Fibroblast of upper back skin (primary cell): ENCODE measurements at places on chromosomes 2 and 18.

GRCh38 chr2:47076586-47077441 lies 78.3 kb downstream of the STPG4 start:
- DNase-seq = peak; percentile 98

GRCh38 chr2:219272995-219273394 lies 6.2 kb upstream of the DNAJB2 start:
- DNase-seq = no peak

DNA sequence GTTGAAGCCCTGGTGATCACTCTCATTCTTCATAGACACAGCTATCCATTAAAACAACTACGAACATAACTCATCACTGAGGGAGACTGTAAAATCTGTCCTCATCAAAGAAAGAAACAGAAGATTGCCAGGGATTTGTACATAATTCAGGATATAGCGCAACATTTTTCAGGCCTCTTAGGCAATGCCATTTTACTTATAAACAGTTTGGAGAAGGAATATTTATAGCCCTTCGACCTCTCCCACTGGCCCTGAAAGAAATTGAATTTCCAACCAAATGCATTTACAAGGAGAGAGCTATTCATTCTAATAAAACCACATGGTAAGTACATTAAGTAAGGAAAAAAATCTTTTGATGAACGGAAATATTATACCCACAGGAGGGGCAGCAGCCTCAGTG lies 295.0 kb downstream of the RAD51AP2 start:
- DNase-seq = peak; percentile 52

DNA sequence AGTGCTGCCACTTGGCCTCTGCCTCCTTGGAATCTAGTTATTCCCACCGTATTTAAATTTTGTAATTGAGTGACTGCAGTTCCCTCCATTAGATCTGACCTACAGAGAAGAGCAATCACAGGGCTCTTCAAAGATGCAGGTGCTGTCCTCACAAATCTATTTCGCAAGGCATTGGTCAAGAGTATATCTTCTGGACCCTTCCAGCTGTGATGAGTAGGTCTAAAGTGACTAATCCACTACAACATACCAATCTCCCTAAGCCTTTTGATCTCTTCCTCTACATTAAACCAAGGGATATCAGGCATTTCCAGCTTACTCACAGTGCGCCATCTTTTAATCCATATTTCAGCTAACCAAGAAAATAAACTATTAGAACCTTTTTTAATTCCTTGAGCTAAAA lies 65.1 kb upstream of the COL3A1 start:
- peak; percentile 54 for DNase-seq

DNA sequence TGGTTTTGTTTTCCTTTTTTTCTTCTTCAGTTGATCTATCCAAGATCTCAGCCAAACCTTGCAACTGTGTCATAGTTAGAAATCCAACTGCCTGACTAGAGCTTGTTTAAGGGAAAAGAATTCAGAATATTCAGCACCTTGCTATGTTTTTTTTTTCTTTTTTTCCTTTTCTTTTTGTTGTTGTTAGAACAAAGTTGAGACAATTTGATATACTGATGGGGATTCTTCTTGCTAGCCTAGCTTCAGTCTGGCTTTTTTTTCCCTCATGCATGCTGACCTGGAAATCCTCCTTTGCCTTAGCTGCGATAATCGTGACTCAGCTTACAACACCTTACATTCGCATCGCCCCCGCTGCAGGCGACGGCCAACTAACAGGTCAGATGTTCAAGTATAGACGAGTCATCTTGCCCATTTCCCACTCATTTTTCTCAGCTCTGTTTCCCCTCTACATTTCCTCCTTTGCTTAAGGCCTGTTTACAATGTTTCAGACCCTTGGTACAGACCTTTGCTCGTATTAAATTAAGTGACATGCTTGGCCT lies 487.2 kb upstream of the RAB12 start:
- peak; percentile 72 for DNase-seq

- no peak for DNase-seq
Observed at GRCh38 chr2:143899987-143900386, 619.9 kb downstream of the ZEB2 start.

DNA sequence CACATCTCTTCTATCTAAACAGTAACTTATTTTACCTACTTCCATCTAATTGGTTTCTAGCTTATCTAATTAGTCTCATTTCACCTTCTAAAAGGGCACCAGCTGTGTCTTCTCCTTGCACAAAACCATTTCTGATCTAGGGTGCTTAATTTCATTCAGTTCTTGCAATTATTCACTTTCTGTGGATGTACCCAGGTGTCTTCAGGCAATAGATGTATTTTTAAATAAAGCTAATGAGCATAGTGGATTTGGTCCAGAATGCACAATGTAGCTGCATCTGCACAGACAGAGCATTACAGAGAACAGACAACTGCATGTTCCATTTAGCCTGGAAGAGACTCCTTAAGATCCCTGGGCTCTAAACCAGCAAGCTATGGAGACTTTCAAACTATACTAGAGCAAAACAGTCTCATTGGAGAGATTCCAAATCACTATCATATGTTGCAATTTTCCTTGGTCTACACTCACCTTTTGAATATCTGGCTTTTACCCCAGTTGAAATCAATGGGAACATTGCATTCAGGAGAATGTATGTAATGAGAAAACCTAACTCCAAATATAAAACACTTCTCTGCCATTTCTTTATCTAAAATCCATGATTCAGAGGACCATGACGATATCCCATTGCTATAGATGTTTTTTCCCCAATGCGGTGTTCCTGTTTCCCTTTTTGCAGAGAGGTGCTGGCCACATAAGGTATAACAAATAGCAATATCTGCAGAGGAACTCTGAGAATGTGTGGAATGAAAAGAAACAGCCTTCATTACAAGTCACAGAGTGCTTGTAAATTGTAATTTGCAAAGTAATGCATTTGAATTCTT lies 3.5 kb upstream of the RFX8 start:
- DNase-seq = peak; percentile 65

GRCh38 chr2:223590964-223591363 lies 11.2 kb downstream of the SCG2 start:
- DNase-seq = peak; percentile 55

DNA sequence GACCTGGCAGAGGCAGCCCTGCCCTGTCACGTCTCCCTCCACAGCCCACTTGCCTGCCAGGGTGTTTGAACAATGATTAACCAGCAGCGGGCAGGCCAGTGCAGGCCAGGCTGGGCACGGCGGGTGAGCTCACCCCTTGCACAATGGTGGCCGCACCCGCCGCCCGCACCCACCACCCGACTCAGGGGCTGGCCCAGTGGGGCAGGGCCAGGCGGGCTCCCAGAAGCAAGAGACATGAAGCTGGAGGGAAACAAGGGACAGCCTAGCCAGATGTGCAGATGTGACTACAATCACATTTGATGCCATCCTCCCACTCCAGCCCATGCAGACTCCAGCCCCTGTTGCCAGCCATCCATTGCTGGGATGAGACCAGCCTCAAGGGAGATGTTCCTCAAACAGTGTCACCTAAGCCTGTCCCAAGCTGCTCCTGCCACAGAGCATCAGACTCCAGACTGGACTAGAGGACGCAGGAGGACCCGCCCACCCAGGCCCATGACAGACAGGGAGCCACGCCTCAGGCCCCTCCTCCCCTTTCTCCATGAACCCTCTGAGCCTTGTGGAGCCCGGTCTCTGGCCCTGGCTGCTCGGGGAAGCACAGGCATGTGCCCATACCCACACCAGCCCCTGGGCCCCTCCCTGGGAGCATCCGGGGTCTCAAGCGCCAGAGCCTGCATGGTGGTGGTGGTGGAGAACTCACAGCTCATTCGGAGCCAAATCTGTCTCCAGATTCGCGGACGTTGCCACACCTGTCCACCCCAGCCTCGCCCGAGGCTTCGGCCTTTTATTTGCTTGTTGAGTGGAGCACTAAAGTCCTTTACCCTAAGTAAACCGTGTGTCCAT lies 45.0 kb downstream of the SDC1 start:
- no peak for DNase-seq

DNA sequence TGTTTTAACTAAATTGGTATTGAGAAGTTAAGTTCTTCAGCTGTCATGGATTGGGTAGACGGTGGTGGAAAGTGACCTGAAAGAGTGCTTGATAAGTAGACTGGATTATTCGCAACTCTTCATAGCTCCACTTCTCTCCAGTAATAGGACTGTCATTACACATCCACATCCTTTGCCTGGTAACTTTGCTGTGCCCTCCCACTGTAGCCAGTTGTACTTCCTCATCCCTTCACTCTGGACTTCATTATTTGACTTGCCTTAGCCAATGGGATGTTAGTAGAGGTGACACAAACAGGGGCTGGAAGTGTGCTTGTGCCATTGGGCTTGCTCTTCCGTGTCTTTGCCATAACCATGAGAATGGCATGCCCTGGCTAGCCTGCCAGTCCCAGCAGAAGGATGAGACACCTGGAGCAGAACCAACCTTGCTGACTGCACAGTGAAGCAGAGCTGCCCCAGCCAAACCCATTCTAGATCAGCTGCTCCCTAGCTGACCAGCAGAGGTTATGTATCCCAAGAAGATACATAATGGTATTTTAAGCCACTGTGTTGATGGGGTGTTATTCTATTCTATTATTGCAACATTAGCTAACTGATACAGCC lies 16.9 kb downstream of the QPCT start:
- no peak for DNase-seq

GRCh38 chr2:156585457-156585856 lies 149.3 kb downstream of the GPD2 start:
- DNase-seq = no peak

GRCh38 chr2:241202681-241203080 lies 14.2 kb downstream of the ANO7 start:
- DNase-seq = no peak

DNA sequence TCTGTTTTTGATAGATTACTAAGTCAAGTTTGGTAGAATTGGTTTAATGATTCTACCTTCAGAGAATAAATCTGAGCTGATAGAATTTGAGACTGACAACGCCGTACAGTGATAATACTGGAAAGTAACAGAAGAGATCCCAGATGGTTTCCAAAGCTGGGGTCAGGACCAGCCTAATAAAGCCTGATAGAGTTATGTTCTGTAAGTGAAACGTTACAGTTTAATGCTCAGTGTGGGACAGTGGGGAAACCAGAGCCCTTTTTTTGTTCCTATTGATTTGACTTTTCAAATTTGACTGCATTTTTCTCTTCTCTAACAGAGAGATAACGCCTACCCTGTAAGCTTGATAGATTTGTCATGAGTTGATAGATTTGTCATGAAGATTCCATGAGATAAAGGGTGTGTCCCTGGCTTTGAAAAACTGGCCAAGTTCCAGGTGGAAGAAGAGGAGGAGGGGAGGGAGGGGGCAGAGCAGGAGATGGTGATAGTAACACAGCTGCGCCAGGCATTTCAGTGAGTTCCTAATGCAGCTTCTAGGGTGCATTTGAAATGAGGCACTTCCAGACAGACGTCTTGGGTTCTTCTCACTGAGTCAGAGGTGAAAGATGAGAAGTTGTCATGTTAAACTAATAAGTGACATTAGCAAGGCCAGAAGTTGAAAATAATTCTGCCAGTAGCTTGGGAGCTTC lies 65.1 kb downstream of the CERS6 start:
- peak; percentile 28 for DNase-seq

- peak; percentile 27 for DNase-seq
Observed at GRCh38 chr2:18741895-18742732, 152.7 kb upstream of the NT5C1B start.

DNA sequence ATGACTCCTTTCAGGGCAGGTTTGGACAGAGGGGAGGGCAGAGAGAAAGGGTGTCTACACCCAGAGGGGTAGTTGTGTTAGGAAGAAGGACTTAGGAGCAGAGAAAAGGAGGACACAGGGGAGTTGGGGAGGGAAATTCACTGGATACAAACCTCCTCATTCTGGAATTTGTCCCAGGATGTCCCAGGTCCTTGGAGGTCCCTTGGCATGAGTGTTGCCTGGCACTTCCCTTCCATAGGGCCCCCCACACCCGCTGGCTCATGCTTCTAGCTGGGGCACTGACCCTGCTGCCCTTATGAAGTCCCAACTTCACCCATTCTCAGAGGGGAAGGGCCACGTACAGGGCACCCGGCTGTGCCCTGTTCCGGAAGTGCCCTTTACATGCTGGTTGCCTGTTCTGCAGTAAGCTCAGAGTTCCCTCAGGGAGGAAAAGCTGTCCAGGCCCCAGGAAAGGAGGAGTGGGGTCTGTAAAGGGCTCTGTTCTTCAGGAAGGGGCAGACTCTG lies 93.6 kb upstream of the SMAD2 start:
- DNase-seq = no peak
